ENCODE measurements at places on chromosomes 7 and 10. TPM values are rescaled to one million over a fixed set of nuclear protein-coding genes. Genes with fewer than 3 reads are reported as not detected.

GRCh38 chr10:77922055-77922454, 4.5 kb downstream of the DLG5 start:
- no peak overlapping the region for H3K27ac ChIP-seq
- no peak for DNase-seq
- peaks cover 34% of the 10 kb centered on the region for H3K4me1 ChIP-seq
- H3K27me3 ChIP-seq: no peaks in the 10 kb centered on the region

DNA sequence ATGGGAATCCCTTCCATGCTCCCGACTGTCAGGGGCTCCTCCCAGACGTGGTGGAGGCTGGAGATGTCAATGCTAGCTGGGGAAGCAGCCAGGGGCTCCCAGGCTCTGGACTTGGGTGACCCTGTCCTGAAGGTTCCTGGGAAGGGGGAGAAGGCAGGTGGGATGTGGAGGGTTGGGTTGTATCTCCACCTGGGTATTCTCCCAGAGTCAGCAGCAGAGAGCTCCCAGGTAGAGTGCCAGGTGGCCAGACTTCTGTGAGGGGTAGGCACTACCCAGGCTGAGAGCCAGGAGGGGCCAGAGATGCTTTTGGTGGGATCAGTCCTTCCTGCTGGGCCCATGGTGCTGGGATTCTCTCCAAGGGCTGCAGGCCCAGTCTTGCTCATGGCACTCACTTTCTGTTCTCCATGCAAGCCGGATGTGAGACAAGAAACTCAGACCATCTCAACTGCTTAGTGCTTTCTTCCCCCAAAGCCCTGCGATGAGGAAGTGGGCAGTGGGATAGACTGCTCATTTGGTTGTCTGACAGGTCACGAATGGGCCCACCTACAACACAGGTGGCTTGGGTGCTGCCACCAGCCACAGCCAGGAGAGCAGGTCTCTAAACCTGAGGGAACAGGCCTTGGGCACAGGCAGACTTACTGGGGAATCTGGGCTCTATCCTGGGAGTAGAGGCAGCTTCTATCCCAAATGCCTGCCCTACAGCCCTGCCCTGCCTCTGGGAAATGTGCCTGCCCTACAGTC, 52.5 kb upstream of the CAMK2B start:
- H3K4me3 ChIP-seq: no peak overlapping the region
- no peaks in the 10 kb centered on the region for H3K4me1 ChIP-seq
- no peak for DNase-seq

GRCh38 chr10:101467286-101467770, 113.4 kb downstream of the BTRC start:
- no peaks in the 10 kb centered on the region for H3K27me3 ChIP-seq
- no peak for DNase-seq
- peaks cover 10% of the 10 kb centered on the region for H3K4me1 ChIP-seq
- H3K27ac ChIP-seq: no peak overlapping the region

DNA sequence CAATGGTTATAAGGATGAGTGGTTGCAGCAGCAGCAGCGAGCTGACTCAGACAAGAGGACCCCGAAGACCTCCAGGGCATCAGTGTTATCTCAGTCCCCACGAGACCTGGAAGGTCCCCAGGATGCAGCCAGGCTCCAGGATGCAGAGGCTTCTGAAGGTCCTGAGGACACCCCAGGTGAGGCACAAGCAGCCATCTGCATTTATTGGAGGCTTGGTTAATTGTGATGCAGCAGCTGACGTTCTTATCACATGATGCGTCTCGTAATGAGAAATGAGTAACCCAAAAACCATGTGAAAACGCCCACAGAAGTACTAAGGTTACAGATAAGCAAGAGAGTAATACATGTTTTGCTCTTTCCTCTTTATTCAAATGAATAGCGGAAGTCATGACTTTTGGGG, 17.4 kb downstream of the C7orf57 start:
- no peak for DNase-seq
- peaks cover 2% of the 10 kb centered on the region for H3K27me3 ChIP-seq
- H3K4me3 ChIP-seq: no peak overlapping the region
- peaks cover 2% of the 10 kb centered on the region for H3K36me3 ChIP-seq
- peaks cover 5% of the 10 kb centered on the region for H3K4me1 ChIP-seq

DNA sequence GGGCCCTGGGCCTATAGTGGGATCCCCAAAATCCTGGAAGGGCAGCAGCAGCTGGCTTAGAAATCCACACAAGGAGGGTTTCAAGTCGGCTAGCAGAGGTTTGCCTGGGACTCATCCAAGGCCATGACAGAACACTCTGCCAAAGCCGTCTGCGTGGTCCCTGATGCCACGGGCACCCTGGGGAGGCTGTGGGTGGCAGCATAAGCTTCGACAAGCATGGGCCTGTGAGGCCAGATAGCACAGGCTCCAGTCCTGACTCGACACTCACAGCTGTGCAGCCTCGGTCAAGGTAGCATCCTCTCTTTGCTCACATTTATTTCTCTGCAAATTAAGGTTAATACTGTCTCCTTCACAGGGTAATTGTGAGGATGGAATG, 138.3 kb downstream of the JCAD start:
- no peak overlapping the region for H3K4me3 ChIP-seq
- no peak for DNase-seq
- no peaks in the 10 kb centered on the region for H3K36me3 ChIP-seq

Gene AKR1C8
- total RNA-seq: not detected

Gene BHLHA15
- 1.0 TPM for total RNA-seq

Gene ANKRD1
- total RNA-seq: 5.2 TPM

Gene EMX2
- total RNA-seq: 2.8 TPM

Data from mesothelial cell of epicardium (in vitro differentiated cells).